Inflammatory macrophage treated with lipopolysaccharide for 4 hours (primary cell): ENCODE measurements at places on chromosomes 5 and 9.
A peak's percentile ranks its signal among the peaks of the same experiment; 100 is the strongest.

DNA sequence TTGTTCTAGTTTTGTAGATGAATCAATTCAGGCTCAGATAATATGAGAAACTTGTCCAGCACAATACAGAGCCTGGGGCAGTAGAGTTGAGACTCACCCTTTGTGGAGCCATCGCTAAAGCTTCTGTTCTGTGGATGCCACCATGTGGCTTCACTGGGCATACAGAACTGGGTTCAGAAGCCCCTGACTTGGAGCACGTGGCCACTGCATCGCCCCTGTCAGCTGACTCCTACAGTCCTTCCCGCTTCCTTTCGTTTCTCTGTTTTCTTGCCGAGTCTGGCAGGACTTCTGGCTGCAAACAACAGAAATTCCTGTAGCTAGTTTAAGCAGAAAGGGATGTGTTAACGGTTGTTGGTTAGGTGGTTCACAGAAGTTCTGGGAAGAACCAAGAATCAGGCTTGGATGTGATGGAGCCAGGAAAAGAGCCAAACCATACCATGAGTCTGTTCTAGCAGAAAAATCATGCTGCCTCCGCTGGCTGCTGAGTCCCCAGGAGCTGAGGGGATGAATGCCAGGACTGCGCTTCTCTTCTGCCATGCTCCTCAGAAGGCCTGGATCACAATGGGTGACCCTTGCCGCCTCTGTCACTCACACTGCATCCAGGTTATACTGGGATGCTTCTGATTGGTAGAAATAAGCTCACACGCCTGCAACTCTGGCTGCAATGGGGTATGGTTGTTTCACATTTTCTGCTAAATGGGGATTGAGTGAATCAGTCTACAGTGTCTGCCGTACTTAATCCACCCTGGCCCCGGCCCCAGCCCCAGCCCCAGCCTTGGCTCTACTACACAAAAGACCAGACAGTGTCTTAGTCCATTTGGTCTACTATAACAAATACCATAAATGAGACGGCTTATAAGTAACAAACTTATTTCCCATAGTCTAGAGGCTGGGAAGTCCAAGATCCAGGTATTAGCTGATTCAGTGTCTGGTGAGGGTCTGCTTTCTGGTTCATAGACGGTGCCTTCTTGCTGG is 262.5 kb downstream of the GOLPH3 start:
- no peak for DNase-seq

- no peak for DNase-seq
These were observed 14.8 kb downstream of the ODF2 start for GRCh38 chr9:128470560-128470959.

DNA sequence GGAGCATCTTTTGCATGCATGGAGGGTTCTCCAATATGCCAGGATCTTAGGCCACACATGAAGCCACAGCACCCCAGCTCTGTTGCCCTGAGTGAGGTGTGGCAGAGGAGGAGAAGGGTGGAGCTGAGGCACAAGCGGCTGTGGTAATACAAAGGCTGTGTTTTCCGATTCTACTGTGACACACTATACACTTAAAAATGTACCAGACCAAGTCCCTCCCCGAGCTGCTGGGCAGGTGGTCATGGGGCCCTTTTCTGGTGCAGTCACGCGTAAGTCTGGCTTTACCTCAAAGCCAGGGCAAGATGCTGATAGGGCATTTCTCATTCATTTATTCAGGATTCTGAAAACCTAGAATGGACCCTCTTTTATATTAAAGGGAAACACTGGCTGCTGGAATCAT is 3.7 kb downstream of the ADGRV1 start:
- DNase-seq = no peak

- DNase-seq = no peak
These were observed 324.6 kb downstream of the CAAP1 start for GRCh38 chr9:26567976-26568375.

DNA sequence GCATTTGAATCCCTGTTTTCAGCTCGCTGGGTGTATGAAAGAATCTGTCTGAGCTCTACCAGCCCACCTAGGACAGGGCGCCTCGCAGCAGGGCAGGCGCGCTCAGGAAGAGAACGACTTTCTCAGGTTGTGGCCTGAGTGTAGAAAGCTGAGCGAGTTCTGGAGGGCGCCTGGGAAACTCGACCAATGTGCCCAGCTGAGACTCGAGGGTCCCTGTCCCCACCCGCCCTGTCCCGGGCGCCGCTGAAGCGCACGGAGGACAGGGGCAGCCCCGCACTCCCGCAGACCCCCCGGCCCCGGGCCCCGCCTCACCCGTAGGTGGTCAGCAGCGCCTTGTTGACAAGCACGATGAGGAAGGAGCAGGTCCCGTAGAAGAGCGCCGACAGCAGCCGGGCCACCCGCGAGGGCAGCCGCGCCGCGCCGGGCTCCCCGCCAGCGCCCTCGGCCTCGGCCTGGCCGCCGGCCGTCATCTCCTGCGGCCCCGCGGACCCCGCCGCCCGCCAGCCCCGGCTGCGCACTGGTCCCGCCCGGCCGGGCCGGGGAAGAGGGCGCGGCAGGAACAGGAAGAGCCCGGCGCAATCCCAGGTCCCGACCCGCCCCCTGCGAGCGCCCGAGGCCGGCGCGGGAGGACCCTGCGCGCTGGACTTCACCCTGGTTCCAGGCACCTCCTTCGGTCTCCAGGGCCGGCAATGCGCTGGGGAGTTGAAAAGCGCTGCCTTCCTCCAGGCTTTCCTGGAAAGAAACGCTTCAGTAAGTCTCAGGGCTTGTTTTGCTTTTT is at the start of gene SLC35D2:
Gene SLC35D2 (minus strand): TSS at position 547 of the 778 bp plus-strand sequence. CDS start 77 bp downstream, at position 470.
- peak; percentile 57 for DNase-seq

DNA sequence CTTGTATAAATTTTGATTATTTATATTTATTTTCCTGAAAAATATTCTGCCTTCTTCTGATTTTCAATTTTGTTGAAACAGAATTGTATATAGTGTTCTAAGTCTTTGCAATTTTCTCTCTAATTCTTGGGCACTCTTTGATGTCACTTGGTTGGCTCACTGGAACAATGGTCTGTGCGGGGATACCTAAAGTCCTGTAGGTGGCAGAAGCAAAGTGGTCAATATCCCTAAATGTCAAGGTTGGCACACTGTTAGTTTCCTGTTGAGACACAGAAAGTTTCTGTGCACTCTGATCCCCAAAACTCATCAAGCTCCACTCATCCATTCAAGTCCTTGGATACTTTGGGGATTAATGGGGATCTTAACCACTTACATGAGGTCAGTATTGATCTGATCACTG is 480.8 kb upstream of the CCNG1 start:
- DNase-seq = no peak

- no peak for DNase-seq
These were observed 1262.0 kb upstream of the WWC1 start for GRCh38 chr5:167029488-167029887.

- DNase-seq = no peak
These were observed 89.3 kb upstream of the FTMT start for GRCh38 chr5:121762426-121762825.
